ENCODE measurements at places on chromosomes 6 and 20.
A peak's percentile ranks its signal among the peaks of the same experiment; 100 is the strongest.

- no peak for DNase-seq
Measured at GRCh38 chr6:158819977-158820622, 932 bp upstream of the EZR start.

DNA sequence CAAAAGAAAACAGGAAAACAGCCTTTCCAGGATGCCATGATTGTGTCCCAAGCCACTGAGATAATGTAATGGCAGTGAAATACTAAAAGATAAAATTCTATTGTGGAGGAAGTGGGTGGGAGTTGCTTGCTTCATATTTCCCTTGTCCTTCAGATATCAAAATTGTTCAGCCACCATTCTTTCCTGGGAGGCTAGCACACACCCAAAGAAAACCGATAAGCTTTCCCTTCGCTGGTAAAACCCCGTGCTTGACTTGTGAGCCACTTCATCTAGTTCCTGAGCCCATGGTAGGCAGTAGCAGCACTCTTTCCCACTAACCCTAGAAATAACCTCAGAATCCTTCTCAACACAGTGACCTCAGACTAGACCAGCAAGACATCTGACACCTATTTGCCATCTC, 357.4 kb upstream of the PLCB4 start:
- no peak for DNase-seq

- DNase-seq, result no peak
Measured at GRCh38 chr6:157873735-157874344, 50.8 kb downstream of the SNX9 start.

- no peak for DNase-seq
Measured at GRCh38 chr20:25207960-25208534, 12.5 kb downstream of the ENTPD6 start.

GRCh38 chr20:25009218-25010145, 16.9 kb upstream of the APMAP start:
- DNase-seq, result no peak

DNA sequence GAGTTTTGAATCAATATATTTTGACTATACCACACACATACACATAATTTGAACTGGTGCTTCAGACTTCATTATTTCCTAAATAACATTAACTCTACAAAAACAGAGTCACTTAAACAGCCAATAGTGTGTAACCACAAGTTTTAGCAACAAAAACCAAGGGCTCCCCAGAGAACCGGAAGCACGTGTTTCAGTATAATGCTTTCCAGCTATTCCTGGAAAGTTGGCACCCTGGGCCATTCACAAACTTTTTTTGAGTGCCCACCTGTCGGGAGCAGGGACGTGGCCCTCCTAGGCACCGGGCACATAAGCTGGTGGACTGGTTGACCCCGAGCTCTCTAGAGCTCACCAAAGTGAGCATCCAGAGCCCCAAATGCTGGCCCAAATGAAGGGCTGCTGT, 1.9 kb upstream of the SLC35D3 start:
- peak; percentile 53 for DNase-seq

DNA sequence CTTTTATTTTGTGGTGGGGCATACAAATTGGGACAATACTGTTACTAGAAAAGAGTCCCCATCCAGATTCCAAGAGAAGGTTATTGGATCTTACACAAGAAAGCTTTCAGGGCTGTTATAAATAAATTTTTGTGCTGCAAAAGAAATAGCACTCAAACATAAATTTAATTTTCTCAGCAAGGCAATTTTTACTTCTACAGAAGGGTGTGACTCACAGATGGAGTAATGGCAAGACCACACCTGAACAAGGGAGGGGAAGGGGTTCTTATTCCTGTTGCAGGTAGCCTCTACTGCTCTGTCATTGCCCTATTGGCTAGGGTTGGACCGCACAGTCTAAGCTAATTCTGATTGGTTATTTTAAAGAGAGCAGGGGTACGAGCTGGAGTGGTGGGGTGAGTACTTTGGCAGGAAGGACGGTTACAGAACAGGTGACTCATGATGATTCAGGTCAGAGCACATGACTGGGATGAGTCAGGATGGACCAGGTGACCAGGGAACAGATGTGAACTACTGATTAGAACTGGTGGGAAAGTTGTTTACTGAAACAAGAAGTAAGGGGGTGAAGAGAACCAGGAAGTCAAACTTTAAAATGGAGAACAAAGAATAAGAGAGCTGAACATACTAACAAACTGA, 41.1 kb downstream of the CNR1 start:
- DNase-seq, result no peak

All from SK-N-MC (cell line).